ENCODE measurements at places on chromosomes 2 and 18. TPM values are rescaled to one million over a fixed set of nuclear protein-coding genes. Genes with fewer than 3 reads are reported as not detected.

RUFY4 gene
- total RNA-seq = 0.23 TPM

- H3K27me3 ChIP-seq = no peaks in the 10 kb centered on the region
- DNase-seq = no peak
- H3K27ac ChIP-seq = no peak overlapping the region
- no peak overlapping the region for H3K4me3 ChIP-seq
- H3K36me3 ChIP-seq = peaks cover 36% of the 10 kb centered on the region
Measured at GRCh38 chr2:223887127-223887526, 49.7 kb upstream of the AP1S3 start.

MPP4 gene
- total RNA-seq = not detected

- H3K36me3 ChIP-seq = no peaks in the 10 kb centered on the region
- no peak overlapping the region for H3K27ac ChIP-seq
- H3K4me1 ChIP-seq = no peaks in the 10 kb centered on the region
- no peak for DNase-seq
- no peak overlapping the region for H3K4me3 ChIP-seq
- no peaks in the 10 kb centered on the region for H3K27me3 ChIP-seq
Measured at GRCh38 chr18:78561757-78562510, 417.7 kb upstream of the SALL3 start.

DNA sequence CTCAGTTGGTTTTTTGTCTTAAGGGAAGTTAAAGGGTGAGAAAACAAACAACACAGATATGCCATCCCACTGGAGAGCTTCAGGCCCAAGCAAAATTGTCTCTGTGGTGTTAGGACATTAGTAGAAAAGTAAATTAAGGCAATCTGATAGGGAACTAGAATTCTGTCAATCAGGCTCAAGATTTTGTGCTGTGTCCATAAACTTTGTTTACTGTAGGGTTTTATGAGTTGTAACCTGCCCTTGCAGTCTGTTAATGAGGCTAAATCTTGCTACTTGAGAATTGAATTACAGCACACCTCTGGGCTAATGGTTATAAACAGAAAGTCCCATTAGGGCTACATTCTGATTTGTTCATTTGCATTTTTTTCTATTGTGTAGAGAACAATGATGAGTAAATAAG, 78.0 kb upstream of the OTX1 start:
- no peaks in the 10 kb centered on the region for H3K4me1 ChIP-seq
- no peaks in the 10 kb centered on the region for H3K27me3 ChIP-seq
- H3K4me3 ChIP-seq = no peak overlapping the region
- no peaks in the 10 kb centered on the region for H3K36me3 ChIP-seq
- H3K27ac ChIP-seq = no peak overlapping the region

DNA sequence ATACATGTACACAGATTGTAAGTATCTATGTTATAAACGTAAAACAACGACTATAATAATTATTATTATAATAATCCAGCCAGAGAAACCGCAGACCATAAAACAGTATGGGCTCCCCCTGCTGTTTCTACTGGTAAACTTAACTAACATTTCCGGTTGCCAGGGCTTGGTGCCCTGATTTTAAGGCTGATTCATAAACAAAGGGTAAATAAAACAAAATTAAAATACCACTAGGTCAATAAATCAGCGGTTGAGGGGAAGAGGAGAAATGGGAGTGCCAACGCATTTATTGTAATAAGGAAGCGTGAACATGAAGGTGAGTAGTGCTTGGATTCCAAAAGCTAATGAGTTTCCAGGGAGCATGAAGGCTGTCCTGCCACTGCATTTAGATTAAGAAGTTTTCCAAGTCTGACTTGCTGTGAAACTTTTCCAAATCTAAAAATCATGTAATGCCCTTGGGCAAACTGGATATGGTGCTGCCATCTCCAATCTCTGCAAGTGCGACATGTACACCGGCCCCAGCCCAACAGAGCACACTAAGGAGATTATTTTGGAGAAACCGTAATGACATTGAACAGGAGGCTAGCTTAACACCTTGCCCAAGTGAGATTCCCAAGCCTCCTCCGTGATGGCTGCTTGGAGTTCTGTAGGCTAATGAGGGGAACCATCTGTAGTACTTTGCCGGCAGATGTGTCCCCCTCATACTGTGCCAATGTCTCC, 50.7 kb upstream of the HNRNPA3 start:
- H3K36me3 ChIP-seq = no peaks in the 10 kb centered on the region
- H3K27me3 ChIP-seq = no peaks in the 10 kb centered on the region
- peaks cover 15% of the 10 kb centered on the region for H3K4me1 ChIP-seq
- no peak overlapping the region for H3K4me3 ChIP-seq

- no peak overlapping the region for H3K4me3 ChIP-seq
- no peak overlapping the region for H3K27ac ChIP-seq
- DNase-seq = no peak
- H3K27me3 ChIP-seq = no peaks in the 10 kb centered on the region
- H3K4me1 ChIP-seq = no peaks in the 10 kb centered on the region
- H3K36me3 ChIP-seq = no peaks in the 10 kb centered on the region
Measured at GRCh38 chr2:49238604-49238960, 84.3 kb upstream of the FSHR start.

DNA sequence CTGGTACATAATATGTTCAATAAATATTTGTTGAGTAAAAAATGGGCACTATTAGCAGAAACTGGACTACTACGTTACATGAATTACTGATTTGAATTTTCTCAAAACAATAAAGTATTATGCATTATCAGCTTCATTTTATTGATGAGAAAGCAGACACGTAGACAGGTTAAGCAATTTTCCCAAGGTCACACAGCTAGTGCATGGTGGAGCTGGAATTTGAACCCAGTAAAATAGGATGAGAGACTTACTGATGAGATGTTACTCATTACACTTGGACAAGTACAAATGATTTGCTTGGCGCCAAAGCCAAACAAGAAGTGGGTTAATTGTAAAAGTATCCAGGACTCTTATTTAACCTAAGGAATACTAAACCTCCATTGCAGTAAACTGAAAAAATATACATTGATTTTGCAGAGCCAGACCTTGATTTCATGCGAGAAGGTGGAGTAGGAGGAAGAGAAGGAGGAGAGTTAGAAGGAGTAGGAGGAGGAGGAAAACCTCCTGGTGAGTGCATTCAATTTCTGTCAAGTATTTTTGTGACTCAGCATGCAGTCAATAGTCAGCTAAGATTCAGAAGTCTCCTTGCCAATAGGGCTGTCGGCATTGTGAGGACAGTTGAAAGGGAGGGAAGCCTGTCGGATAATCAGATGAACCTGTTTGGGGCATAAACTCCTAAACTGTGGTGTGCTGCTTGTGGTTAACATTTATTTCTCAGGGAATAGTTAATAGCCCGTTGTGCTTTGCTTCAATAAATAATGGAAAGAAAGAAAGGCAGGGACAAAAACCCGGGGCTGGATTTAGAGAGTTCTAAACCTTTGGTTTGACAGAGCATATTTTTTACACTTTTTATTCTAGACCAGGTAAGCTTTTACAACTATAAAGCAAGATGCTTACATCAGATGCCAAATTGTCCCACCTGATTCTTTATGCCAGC, 77.0 kb upstream of the TACR1 start:
- no peaks in the 10 kb centered on the region for H3K36me3 ChIP-seq
- H3K4me3 ChIP-seq = no peak overlapping the region
- H3K4me1 ChIP-seq = no peaks in the 10 kb centered on the region
- no peaks in the 10 kb centered on the region for H3K27me3 ChIP-seq

GRCh38 chr2:34305587-34305986, 706.5 kb upstream of the FAM98A start:
- H3K4me1 ChIP-seq = no peaks in the 10 kb centered on the region
- no peaks in the 10 kb centered on the region for H3K36me3 ChIP-seq
- H3K4me3 ChIP-seq = no peak overlapping the region
- H3K27ac ChIP-seq = no peak overlapping the region

DNA sequence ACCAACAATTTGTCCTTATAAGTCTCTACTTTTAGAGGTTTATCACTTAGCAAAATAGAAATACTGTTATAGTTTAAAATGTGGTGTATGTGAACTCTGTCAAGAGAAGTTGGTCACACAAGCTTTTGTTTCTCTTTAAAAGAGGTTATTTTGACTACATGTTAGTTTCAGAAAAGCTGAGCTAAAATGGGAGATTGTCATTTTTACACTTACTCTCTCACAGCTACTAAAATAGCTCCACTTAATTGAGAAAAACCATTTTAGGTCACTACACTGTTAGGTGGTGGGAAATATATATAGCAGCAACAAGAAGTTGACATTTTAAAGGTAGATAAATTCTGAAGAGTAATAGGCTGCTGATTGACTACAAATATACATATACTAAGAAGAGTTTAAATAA, 161.5 kb upstream of the KCNJ3 start:
- no peaks in the 10 kb centered on the region for H3K27me3 ChIP-seq
- no peak overlapping the region for H3K4me3 ChIP-seq
- DNase-seq = no peak
- no peaks in the 10 kb centered on the region for H3K4me1 ChIP-seq

ALPP gene
- not detected for total RNA-seq

GCKR gene
- total RNA-seq = 129 TPM

MPV17 gene
- total RNA-seq = 17.2 TPM

RAX gene
- total RNA-seq = not detected

- no peak for DNase-seq
- no peaks in the 10 kb centered on the region for H3K4me1 ChIP-seq
- no peaks in the 10 kb centered on the region for H3K27me3 ChIP-seq
- no peak overlapping the region for H3K4me3 ChIP-seq
- H3K27ac ChIP-seq = no peak overlapping the region
- no peaks in the 10 kb centered on the region for H3K36me3 ChIP-seq
Measured at GRCh38 chr2:156229724-156230362, 102.7 kb downstream of the NR4A2 start.

DNA sequence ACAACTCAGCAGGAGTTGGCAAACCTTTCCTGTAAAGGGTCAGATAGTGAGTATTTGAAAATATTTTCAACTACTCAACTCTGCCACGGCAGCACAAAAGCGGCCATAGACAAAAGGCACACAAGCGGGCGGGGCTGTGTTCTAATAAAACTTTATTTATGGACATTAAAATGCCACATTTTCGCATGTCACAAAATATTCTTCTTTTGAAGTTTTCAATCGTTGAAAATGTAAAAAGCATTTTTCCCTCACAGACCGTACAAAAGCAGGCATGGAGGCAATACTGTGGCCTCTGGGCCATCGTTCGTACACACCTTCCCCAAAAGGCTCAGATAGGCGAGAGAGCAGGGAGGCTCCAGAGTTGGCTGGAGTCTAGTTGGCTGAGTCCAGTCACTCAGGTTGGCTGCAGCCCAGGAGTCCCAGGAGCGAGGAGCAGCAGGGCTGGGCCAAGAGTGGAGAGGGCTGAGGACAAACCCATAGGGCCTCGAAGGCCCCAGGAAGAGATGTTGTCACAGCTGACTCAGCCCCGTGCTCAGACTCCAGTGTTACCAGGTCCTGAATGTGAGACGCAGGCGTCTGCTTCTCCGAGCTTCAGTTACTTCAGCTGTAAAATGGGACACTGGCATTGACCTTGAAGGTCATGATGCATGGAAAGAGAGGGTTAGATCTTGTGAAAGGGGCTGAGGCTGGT, 42.5 kb downstream of the SDC1 start:
- no peak overlapping the region for H3K27ac ChIP-seq
- peaks cover 83% of the 10 kb centered on the region for H3K4me1 ChIP-seq
- DNase-seq = peak; percentile 97
- no peaks in the 10 kb centered on the region for H3K27me3 ChIP-seq
- H3K4me3 ChIP-seq = no peak overlapping the region

GRCh38 chr2:241321033-241321432, 5.3 kb downstream of the SEPTIN2 start:
- no peaks in the 10 kb centered on the region for H3K36me3 ChIP-seq
- no peak for DNase-seq
- no peak overlapping the region for H3K4me3 ChIP-seq
- H3K4me1 ChIP-seq = no peaks in the 10 kb centered on the region

DNA sequence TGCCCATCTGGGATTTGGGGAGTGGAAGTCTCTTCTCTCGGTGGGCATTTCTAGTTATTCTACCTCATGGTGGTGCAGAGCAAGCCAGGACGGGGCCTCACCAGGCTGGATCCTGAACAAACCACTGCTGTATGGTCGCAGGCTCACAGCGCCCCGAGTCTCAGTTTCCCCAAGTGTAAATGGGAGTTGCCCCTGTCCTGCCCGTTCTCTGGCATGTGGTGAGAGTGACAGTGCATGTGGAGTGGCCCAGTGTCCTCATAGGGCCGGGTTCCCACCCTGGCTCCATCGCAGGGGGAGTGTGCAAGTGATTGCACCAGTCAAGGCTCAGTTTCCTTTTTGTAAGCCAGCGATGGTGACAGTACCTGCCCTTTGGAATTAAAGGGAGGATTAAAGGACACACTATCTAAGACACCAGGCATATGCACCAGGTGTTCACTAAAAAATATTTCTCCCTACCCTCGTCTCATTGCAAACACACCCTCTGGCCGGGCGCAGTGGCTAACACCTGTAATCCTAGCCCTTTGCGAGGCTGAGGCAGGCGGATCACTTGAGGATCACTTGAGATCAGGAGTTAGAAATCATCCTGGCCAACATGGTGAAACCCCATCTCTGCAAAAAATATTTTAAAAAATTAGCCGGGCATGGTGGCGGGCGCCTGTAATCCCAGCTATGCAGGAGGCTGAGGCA, 173.3 kb upstream of the MYCN start:
- no peaks in the 10 kb centered on the region for H3K36me3 ChIP-seq
- H3K4me1 ChIP-seq = peaks cover 41% of the 10 kb centered on the region
- H3K27me3 ChIP-seq = no peaks in the 10 kb centered on the region
- no peak overlapping the region for H3K4me3 ChIP-seq
- H3K27ac ChIP-seq = peak overlapping the region; percentile 38

GRCh38 chr2:105678346-105678745, 66.4 kb upstream of the NCK2 start:
- no peak overlapping the region for H3K4me3 ChIP-seq
- H3K27ac ChIP-seq = no peak overlapping the region
- DNase-seq = no peak
- no peaks in the 10 kb centered on the region for H3K36me3 ChIP-seq
- no peaks in the 10 kb centered on the region for H3K4me1 ChIP-seq

- no peak for DNase-seq
- no peaks in the 10 kb centered on the region for H3K36me3 ChIP-seq
- no peaks in the 10 kb centered on the region for H3K4me1 ChIP-seq
Measured at GRCh38 chr2:220393711-220394110, 766.3 kb downstream of the SLC4A3 start.

DNA sequence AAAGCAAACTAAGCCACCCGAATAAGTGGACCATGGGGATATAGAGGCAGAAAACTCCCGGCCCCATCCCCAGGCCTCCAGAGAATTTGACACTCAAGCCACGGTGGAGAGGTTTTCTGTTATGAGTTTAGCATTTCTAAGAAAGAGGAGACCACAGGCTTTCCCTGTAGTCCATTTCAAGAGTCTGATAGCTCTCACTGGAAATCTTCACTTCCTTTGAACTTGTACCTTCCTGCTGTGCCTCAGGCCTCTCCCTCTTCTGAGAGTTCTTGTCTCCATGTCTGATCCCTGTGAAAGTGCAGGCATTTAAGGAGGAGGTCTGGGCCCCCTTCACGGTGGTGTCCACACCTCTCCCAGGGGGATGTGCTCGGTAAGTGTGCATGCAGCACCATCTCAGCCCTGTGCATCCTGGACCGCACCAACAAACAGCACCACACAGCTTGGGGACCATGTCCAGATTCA, 113.7 kb downstream of the BCL2 start:
- no peak overlapping the region for H3K27ac ChIP-seq
- no peak overlapping the region for H3K4me3 ChIP-seq
- DNase-seq = no peak
- H3K27me3 ChIP-seq = no peaks in the 10 kb centered on the region

Measured in right lobe of liver (tissue), 6 donors.